T-helper 1 cell (primary cell): ENCODE measurements at places on chromosomes 11 and 22.

- no peak for DNase-seq
These were observed 68.5 kb downstream of the ADM start for GRCh38 chr11:10373340-10373739.

DNA sequence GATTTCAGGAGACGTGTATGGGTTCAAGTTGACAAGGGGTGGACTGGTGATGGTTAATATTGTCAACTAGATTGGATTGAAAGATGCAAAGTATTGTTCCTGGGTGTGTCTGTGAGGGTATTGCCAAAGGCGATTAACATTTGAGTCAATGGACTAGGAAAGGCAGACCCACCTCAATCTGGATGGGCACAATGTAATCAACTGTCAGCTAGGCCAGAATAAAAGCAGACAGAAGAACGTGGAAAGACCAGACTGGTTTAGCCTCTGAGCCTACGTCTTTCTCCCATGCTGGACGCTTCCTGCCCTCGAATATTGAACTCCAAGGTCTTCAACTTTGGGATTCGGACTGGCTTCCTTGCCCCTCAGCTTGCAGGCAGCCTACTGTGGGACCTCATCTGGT, 1.7 kb upstream of the YPEL4 start:
- no peak for DNase-seq

DNA sequence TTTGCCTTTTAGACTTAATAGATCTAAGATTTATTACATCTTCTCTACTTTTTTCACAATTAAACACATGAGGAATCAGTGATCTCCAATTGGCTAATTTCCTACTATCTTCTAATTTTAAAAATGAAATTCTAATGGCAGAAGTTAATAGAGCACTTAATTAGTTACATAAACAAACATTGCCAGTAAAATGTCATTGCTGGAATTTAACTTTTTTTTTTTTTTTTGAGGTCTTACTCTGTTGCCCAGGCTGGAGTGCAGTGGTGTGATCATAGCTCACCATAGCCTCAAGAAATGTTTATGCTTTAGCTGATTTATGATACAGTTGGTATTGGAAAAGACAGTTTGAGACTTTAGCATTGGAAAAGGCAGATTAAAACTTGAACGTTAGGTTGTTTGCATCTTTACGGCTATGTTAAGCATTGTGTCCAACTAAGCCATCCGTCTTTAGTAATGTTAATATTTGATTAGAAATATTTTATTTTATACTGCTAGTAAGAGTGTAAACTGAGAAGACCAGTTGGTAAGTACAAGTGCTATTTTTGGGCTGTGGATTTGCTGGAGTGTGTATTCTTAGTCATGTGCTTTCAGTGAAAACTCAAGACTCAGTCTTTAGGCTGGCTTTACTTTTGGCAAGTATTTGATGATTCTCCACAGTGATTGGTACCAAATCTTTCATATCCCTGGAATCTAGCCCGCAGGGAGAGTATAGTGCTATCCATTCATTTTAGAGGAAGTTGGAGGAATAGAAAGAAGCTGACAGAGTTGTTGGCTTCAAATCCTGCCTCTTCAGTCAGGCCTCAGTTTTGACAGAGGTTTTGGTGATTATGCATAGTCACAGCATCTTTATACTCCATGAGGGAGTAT, 4.5 kb downstream of the ANO5 start:
- no peak for DNase-seq

- DNase-seq, result no peak
These were observed 1.0 kb upstream of the TUBA8 start for GRCh38 chr22:18109410-18110193.

- peak; percentile 1 for DNase-seq
These were observed 6.7 kb upstream of the OR5I1 start for GRCh38 chr11:55942785-55943392.

DNA sequence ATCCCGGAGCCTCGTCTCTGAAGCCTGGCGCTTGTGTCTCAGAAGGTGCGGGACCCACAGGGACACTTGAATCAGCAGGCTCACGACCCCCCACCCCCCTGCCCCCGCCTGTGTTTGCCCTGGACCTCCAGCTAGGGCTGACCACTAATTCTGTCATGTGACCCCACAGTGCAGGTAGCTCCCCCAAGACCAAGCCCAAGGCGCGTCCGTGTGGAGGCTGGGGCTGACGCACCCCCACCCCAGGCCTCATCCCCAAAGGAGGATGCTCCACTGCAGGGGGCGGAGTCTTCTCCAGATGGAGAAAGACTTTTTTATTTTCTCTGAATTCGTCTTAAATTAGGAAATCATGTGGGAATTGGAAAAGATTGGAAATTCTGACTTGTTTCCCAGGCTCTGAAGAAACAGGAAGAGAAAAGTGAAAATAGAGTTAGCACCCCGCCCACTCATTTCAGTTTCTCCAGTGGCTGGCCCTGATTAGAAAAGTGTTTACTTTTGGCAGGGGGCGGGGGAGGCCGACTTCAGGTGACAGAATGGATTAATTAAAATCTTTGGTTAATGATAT, 1.0 kb upstream of the RELA start:
- DNase-seq, result no peak

DNA sequence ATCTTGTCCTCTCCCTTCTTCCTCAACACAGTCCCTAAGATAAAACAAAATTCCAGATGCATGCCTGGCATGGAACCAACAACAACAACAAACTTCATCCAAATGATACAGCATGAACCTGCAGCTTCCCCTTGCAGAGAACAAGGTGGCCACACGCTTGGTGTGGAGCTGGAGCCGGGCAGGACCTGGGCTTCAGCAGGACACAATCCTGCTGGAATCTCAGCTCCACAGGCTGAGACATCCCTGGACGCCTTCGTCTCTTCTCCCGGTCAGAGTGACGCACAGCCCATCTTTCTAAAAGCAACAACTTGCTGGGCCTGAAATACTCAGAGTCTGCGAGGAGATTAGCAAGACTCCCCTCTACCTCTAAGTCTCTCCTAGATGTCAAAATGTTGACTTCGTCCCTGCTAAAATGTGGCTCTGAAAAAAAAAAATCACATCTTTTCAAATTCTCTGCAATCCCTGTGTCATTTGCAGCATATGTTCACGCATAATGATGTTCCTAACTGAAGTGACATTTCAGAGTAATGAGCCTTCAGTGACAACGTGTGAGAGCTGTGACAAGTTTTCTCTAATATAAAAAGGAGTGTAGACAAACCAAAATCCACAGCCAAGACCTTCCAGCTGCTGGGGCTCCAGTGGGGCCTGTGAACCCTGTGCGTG, 1232.3 kb downstream of the TBC1D22A start:
- DNase-seq, result no peak

- DNase-seq, result no peak
These were observed 1031.6 kb upstream of the CNTN5 start for GRCh38 chr11:97989121-97989520.

DNA sequence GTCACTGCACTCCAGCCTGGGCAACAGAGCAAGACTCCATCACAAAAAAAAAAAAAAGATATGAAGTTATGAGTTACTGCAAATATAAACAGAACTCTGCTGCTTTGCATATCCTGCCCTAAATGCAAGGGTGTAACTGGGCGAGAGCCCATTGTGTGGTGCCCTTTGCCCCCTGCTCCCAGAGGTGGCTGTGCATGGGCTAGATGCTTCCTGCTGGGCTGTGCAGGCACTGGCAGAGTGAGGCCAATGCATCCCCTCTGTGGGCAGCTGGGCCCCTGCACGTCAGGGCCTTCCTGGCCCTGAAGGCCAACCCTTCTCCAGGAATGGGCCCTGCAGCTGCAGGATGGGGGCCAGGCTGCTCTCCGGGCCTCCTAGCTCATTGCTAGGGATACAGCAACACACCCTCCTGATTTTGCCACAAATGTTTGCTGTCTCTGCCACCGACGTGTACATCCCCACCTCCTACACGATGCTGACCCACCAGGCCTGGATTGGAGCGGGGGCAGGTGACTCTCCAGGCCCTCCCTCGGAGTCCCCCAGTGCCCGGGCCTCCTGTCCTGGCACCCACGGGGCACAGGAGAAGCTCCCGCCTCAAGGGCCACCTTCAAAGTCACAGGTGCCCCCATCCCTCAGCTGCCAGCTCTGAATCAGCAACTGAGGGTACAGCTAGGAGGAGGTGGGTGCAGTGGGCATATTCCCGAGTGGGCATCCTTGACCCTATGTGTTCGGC, 40.7 kb upstream of the COMT start:
- no peak for DNase-seq

- DNase-seq, result peak; percentile 13
These were observed 34.2 kb downstream of the DNHD1 start for GRCh38 chr11:6531267-6531752.

GRCh38 chr11:114180301-114181055, 115.7 kb upstream of the NNMT start:
- DNase-seq, result no peak

- DNase-seq, result no peak
These were observed 15.1 kb downstream of the PITPNB start for GRCh38 chr22:27903805-27904473.

DNA sequence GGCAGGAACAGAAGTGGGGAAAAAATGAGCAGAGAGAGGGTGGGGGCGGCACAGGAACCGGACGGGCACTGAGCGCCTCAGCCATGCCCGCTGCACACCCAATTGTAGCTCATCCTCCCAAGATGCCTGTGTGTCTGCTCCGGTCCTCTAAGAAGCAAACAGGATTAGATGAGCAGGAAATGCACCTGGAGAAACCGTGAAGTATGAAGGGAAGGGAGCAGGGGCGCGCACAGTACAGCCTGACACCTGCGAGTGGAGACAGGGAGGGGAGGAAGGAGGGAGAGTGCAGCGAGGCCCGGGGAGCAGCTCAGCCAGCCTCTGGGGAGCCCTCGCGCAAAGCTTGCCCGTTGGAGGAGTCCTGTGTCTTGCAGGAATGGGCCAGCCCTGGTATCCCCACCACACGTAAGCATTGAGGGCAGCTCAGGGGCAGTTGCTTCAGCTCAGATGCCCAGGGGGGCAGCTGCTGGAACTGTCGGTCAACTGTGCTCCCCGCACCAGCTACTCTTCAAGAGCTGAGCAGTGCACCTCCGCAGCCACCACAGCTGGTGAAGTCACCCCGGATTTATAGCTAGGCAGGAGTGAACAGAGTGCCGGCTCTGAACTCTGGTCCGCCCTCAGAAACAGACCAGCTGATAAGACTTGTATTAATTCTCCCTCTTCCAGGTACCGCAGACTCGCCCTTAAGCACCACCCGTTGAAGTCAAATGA, 7.0 kb downstream of the DNAJB13 start:
- DNase-seq, result no peak

DNA sequence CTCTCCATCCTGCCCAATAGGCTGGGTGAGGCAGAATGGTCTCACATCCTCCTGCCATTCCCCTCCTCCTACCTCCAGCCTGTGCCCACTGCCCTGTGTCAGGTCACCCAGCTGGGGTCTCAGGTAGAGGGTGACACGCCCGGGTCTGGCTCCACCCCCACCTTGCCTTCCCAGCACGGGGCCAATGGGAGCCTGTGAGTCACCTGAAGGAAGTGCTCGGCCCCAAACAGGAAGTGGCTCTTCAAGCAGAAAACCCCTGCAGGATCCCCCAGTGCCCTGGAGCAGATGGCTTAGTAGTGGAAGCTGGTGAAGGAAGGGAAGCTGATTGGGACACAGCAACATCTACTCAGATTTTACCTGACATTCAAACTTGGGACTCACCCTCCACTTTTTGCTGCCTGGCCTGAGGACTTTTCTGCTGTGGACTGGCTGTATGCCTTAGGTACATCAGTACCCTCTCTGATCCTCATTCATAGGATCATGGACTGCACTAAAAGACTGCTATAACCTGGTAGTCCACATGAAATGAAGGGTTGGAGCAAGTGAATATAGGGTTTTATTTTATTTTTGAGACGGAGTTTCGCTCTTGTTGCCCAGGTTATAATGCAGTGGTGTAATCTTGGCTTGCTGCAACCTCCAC, 33.4 kb downstream of the GDPD5 start:
- DNase-seq, result peak; percentile 34

DNA sequence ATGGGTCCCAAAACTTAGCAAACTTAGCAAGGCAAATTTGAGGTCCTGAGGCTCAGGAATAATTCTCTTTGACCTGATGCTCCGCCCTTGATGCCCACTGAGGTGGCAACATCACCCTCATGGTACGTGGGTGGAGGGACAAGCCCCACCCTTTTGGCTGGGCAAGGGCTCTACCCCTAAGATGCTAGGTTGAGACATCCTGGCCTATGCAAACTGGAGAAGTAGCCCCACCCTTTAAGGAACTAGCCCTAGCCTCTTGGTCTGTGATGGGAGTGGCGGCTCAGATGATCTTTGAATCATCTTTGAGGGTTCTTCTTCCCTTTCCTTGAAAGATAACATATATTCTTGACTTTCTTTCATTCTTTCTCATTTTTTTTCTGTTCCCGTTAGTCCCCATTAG, 32.9 kb downstream of the CABIN1 start:
- DNase-seq, result no peak

DNA sequence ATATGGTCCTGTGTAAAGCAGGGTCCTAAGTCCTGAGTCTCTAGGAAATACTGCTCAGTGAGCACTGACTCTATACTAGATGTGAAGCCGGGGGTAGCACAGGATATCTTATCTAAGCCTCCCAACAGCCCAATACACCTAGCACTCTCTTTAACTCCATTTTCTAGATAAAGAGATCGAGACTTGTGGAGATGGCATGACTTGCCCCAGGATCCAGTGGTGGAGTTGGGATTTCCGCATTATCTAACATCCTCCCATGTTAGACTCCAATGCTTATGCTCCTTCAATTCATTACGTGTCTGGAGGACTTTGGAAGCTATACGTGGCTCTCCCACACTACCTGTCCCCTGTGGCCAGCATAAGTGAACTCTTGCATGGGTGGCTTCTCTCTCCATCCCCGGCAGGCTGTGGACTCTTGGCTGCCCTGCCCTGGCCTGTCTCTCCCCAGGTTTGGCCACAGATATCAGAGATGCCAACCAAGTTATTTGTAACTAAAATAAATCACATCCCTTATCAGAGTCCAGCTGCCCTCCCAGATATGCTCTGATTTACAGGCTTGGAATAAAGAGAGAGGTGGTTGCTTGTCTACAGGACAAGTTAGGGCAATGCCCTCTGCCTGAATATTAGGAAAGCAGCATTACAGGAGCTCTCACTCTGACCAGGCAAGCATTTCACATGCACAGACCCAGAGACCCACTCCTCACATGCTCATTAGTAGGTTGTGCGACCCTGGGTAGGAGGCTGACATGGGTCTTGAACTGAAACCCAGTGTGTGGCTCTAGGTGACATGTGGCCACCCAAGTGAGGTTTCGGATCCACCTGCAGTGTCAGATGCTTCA, 4.5 kb downstream of the CD44 start:
- DNase-seq, result no peak

DNA sequence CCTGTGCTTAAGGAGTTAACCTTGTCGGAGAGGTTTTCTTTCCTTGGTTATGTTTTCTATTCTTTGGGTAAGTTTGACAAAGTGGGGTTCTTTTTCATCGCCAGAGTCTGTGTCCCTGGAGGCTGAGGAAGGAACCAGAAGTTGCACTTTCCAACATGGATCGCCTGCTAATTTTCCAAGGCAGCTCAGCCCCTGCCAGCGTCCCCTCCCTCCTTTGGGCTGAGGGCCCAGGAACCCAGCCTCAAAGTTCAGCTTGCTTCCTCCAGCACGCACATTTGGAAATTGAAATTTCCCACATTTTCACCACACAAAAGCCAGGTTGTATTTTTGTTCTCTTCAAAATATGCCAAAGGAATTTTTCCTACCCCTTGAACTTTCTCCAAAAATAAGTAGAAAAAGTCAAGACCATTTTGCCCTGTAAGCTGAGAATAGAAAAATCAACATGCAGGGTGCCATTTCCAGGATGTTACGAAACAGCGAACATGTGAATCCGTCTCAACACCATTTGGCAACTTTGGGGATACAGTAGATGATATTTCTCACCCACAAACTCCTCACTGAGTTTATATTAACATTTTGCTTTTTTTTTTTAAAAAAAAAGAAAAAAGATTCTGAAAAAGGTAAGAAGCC, 343.5 kb downstream of the TENM4 start:
- no peak for DNase-seq
